ENCODE measurements at places on chromosomes 16 and 17.

DNA sequence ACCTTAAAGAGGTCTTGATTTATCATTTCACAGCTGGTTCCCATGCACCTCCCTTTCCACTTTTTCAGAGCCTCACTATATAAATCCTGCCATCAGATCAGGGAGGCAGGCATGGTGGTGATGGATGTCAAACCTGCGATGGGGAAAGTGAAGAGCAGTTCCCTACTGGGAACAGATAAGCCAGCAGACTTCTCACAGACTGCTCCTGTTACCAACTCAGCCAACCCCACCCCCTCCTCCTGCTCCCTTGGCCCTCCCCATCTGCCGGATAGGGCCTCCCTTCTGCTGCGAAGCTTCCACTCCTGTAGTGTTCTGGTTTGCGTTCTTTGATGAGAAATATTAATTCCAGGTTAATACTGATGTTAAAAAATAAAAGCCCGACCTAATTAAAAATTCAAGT, 232.1 kb downstream of the STX8 start:
- DNase-seq = no peak

DNA sequence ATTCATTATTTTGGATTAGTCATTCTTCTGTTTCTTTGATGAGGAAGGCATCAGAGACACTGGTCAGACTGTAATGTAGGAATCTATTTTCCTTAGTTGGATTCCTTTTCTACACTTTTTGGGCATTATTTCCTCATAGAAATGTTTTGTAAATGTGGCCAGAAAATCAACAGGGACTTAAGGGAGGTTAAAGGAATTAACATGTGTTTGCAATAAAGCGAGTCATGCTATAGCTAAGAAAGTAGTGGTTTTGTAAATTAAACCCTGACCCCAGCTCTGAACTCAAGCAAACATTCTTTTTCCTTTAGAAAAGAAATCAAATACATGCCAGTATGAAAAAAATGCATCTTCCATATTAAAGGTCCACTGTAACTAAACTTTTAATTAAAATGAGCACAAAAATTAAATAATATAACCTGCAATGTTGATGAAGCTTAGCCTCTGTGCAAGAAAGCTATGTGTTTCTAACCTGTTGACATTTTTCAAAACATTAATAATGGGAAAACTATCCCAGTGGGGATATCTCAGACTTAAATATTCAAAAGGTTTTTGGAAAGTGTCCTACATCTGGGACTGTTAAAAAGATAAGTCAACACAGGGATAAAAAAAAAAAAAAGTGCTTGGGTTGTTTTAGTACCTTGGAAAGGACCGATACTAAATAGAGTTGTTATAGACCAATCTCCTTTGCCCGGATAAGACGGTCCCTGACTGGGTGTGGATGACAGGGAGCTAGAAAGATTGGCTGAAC, 428.0 kb downstream of the CA10 start:
- DNase-seq = no peak

- DNase-seq = no peak
Measured at GRCh38 chr16:49632795-49633184, 223.1 kb downstream of the ZNF423 start.

DNA sequence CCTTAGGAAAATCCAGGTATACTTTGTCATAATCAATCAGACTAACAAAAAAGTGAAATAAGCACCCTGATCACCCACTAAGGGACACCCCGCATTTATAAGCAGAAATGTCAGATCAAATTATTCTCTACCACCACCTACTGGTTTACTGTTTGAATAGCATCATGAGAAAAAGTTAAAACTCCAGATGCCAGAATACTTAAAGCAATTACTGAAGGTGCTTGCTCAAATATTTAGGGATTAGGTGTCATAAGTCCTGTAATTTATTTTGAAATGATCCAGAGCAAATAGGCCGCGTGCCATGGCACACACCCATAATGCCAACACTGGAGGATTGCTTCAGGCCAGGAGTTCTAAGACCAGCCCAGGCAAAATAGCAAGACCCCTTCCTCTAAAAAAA, 2.3 kb downstream of the TOP2A start:
- DNase-seq = no peak

- no peak for DNase-seq
Measured at GRCh38 chr17:79577485-79578187, 33.2 kb downstream of the RBFOX3 start.

DNA sequence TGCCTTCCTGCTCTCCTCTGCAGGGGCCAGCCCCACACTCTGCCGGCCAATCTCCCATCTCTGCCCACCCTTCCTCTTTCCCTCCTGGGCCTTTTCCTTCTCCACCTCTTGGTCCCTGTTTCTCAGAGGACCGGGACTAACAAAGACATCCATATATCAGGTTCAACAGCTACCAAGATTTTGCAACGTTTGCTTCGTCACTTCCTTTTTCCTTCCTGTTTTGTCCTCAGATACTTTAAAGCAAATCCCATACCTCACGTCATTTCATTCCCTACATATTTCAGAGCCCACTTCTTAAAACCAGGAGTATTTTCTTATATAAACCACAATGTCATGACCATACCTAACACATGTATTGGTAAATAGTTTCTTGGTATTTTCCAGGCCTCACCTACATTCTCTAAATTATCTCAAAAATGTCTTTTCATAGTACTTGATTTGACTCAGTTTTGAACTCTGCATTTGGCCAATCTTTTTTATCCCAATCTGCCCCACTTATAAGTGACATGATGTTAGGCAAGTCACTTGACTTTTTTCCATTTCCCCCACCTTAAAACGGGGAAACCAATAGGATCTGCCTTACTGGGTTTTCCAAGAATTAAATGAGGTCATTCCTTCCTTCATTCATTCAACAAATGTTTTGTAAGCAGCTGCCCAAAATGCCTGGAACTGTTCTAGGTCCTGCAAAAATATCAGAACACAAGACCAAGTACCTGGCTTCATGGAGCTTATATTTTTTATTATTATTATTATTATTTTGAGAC, 7.2 kb upstream of the USP10 start:
- DNase-seq = no peak

- no peak for DNase-seq
Measured at GRCh38 chr16:70656712-70657263, 10.4 kb downstream of the IL34 start.

GRCh38 chr16:85072947-85073346, 39.3 kb downstream of the CIBAR2 start:
- no peak for DNase-seq

- DNase-seq = no peak
Measured at GRCh38 chr16:55898592-55898991, 23.4 kb upstream of the CES5A start.

DNA sequence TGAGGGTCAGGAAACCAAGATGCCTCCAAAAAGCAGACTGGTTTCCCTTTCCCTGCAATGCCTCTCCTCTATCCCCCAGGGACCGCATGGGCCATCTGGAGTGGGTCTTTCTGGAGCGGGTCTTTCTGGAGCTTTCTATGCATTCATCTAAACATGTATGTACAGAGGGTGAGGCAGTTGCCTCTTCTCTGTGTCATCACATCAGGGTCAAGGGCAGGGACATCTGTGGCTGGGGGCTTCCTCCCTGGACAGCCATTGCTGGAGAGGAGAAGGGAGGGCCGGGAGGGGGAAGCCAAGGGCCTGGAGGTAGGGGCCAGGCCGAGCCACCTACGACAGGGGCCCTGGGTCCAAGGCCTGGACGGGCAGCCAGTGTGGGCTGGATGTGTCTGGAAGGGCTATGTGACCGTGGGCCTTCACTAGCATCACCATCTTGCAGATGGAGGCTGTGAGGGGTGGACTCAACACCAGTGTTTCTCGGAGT, 840 bp downstream of the ADCY7 start:
- DNase-seq = no peak

GRCh38 chr16:71627731-71628181, 1.8 kb downstream of the MARVELD3 start:
- DNase-seq = no peak

DNA sequence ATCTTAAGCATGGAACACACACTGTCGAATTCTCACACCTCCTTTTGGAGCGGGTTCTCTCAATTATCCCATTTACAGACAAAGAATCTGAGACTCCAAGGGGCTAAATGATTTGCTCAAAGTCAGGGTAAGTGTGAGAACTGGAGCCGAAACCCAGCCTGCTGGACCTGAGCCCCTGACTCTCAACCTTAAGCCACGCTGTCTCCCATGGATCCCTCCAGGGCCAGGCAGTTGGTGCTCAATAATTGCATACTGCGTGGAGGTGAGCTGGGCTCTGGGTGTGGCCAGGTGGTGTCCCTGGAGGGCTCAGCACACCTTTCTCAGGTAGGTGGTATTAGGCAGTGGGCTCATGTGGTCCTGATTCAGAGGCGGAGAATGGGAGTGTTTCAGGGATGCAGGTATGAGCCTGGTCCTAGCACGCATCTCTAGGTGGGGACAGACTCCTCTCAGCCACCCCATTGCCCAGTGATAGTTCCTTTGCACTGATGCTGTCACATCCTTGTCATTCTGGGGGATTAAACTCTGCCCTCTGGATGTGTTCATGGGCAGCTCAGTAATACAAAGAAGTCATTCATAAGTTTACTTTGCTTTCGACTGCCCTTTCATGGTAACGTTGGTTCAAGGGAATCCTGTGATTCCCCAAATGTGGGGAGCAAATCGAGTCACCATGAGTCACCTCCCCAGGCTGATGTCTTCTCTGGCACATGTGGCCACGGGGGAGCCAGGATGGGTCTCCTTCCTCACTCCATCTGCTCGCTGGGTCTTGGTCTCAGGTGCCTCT, 399.5 kb upstream of the TNRC6C start:
- DNase-seq = no peak

- no peak for DNase-seq
Measured at GRCh38 chr17:49690256-49690655, 12.4 kb upstream of the SPOP start.

- DNase-seq = no peak
Measured at GRCh38 chr16:87924041-87924810, 12.1 kb downstream of the CA5A start.

GRCh38 chr17:81042606-81043005, 7.7 kb downstream of the BAIAP2 start:
- DNase-seq = no peak

- DNase-seq = no peak
Measured at GRCh38 chr16:85631802-85632393, 18.8 kb downstream of the GSE1 start.

DNA sequence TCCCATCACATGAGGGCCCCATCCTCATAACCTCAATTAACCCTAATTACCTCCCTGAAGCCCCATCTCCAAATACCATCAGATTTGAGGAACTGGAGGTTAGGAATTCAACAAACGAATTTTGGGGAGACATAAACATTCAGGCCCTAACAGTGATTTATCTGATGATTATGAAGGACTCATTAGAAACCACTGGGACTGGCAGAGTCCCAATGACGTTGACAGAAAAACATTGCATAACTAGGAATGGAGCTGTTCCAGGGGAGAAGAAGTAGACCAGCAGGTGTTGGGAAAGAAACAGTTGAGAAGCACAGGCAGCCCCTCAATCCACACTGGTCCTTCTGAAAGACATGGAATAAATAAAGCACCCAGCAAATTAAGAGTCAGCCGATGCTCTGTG, 282.0 kb downstream of the MAP2K4 start:
- DNase-seq = no peak

DNA sequence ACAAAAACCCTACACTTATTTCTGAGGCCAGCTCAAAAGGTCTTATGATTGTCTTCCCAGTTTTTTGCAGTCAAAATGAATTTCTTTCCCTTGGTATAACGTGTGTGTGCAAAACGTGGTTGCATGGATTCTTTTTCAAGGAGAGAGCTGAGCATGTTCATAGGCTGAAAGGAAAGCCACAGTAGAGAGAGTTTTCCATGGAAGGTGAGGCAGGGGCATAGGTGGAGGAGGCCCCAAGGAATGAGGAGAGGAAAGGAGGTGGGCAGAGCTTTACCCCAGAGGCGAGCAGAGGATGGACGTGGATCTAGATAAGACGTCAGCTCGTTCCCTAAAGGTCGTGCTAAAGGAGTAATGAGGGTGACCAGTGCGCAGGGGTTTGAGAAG, 22.8 kb downstream of the TRPV2 start:
- no peak for DNase-seq

- no peak for DNase-seq
Measured at GRCh38 chr16:82937926-82938520, 311.3 kb downstream of the CDH13 start.

DNA sequence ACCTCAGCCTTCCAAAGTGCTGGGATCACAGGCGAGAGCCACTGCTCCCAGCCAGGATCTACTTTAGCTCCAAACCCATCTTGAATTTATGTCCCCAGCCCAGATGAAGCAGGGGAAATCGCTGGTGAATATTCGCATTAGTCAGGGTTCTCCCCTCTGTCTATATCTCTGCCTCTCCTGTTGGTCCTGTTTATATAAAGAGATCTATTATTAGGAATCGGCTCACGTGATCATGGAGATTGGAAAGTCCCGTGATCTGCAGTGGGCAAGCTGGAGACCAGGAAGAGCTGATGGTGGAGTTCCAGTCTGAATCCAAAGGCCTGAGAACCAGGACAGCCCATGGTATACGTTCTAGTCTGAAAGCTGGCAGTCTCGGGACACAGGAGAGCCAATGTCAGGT, 382.8 kb downstream of the SEC14L1 start:
- no peak for DNase-seq

DNA sequence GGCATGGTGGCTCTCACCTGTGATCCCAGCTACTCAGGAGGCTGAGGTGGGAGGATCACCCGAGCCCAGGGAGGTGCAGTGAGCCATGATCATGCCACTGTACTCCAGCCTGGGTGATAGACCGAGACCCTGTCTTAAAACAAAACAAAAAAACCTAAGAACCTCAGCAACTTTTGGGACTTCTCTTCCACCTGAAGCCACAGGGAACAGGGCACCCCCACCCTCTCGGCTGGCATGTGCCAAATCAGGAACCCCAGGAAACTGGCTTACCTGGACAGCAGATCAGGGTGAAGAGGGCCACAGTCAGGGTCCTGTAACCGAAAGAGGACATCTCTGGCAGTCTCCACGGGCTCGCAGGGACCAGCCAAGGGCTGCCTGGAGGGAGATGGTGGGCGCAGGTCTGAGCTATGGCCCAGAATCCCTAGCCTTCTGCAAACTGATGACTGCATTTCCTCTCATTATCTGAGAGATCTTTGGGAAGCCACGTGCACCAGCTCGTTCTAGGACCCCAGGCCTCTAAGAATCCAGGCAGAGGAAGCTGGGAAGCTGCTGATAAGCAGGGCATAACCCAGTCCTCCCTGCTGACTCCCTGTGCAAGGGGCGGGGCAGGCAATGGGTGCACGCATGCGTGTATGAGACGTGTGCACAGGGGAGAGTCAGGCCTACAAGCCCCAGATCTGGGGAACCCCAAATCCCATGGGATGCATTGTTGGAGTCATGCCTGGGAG, 8.4 kb downstream of the PRR29 start:
- DNase-seq = no peak

DNA sequence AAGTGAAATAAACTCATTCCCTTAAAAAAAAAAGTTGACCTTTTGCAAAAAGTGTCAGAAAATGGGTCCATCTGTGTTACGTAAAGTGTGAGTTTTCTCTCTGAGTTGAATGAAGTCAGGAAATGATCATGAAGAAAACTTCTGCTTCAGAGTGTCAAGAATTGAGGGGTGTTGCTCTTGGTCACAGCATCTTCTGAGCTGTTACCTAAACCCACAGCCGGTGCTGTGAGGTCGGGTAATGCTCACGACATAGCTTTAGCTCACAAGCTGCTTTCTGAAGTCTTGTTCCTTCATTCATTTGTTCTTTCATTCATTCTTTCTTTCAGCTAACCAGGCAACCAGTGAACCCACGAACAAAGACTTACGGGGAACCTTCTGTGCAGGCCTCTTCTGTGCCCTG, 372.1 kb downstream of the CPPED1 start:
- no peak for DNase-seq

- DNase-seq = no peak
Measured at GRCh38 chr16:86739808-86740207, 161.5 kb downstream of the FOXL1 start.

GRCh38 chr16:90019543-90020259, 445 bp upstream of the DBNDD1 start:
- DNase-seq = no peak

- no peak for DNase-seq
Measured at GRCh38 chr16:74720579-74720978, 19.9 kb upstream of the MLKL start.
